ENCODE measurements at places on chromosomes 16 and 17.

DNA sequence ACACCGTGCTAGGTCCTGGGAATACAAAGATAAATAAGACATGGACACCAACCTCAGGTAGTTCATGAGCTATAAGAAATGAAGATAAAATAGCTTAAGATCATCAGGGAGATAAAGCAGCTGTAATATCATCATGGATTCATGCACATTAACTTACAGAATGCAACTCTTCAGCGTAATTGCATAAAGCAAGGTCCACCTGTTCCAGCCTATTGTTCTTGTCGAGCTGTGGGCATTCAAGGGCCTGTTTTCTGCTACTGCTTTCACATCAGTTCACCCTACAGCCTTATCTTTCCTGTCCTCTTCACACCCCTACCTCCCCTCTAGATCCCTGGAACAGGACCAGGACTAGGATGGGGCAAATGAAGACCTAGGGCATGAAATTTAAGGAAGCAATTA is 133.9 kb downstream of the SPACA3 start:
- DNase-seq = no peak

- no peak for DNase-seq
These were observed 2.5 kb downstream of the ITGAE start for GRCh38 chr17:3798273-3799180.

DNA sequence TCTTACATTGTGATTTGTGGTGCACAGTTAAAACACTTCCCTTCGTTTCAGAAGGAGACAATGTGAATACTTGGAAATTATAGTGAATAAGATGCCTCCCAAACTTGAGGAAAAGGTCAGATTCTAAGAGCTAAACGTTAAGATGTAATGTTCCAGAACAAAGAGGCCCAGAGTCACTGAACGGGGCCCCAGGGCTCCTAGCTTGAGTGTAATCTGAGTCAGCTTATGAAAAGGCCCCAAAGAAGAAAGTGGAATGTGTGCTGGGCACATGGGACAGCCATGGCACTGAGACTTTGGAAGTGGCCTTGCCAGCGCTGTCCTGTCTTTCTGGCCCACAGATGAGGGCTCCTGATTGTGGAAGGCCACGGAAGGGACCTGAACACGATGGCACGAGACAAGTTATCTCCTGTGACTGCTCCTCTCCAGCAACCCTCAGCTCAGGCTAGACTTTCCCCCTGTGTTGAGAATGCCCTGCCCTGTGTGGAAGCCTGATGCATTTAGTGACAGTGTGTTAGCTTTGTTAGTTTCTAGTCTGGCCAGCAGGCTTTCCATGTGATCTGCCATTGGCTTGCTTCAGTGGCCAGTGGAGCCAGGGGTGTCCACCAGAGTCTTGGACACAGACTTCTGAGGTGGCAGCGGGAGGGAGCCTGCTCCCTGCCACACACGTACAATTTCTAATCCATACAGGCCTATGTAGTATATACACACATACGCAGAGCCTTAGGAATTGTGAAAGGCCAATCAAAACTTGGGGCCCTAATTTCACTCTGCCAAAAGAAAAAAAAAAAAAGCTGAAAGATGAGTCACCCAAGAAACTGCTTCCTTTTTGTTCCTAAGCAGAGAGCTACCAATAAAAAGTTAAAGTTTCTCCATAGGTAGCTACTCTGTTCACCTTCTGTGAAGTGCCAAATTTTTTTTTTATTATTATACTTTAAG is 13.1 kb downstream of the SPATA33 start:
- DNase-seq = no peak

GRCh38 chr17:47898241-47898640 is 2.2 kb downstream of the SP2 start:
- no peak for DNase-seq

DNA sequence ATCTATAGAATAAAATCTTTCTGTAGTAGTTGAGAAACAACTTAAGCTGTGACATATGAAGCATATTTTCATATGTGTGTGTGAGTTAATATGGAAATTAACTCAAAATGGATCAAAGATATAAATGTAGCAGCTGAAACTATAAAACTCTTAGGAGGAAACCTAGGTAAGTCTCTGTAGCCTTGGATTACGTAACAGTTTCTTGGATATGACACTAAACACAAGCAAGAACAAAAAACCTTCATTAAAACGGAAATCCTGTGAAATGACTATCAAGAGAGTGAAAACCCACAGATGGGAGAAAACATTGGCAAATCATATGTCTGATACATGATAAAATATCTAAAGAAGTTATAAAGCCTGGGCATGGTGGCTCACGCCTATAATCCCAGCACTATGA is 104.4 kb downstream of the VPS53 start:
- no peak for DNase-seq

Measured in NCI-H82 (cell line).